ENCODE measurements at places on chromosomes 2 and 18.

DNA sequence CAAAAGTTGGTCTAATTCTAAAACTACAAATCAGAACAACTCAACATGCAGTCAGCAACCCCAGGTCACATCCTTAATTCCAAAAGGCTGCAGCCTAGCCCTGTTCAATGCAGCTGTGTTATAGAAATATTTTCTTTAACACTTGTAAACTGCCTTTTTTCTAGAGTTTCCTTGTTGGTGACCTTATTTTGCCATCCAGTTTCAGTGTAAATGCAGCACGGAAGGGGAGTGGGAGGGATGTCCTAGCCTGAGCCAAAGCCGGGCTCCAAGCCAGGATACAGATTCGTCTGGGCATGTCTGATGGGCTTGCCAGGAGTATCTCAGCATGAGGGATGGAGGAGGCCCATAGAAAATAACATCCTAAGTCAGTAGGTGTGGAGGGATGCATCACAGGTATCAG lies 17.7 kb upstream of the SP3 start:
- DNase-seq, result peak; percentile 28

GRCh38 chr2:75162259-75162658 lies 37.1 kb downstream of the TACR1 start:
- DNase-seq, result no peak

DNA sequence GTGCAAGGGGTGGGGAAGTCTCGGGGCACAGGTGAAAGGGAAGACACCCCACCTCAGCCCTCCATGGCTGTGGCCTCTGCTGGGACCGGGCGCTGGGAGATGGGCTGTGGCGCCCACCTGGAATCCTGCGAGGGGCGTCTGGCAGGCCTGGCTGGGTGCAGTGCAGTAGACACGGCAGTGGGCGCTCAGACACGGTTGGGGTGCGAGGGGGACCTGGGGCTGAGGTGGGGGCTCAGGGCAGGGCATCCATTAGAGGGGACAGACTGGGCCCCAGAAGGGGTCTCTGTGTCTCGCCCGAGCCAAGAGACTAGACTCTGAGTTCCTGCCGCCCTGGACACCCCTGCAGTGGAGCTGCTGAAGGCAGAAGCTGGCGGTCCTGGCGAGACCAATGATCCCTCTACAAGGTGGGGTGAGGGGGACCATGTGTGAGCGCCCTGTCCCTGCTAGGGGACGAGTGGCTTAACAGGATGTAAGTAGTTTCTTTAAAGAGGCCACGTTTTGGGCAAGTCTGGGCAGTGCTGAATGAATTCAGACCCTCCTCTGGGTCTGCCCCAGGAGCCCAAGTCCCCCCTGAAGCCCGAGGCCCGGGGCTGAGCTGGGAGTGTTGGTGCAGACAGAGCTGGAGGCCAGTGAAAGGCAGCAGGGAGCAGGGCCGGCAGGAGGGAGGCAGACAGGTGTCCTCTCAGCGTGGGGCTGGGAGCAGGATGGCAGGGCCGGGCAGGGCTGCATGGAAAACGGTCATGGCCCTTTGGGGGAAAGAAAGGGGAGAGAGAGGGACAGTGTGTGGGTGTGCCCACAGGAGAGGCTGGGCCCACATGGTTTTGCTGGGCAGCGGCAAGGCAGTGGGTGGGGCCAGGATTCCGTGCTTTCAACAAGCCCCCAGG lies 57.2 kb downstream of the HS6ST1 start:
- DNase-seq, result no peak

GRCh38 chr2:110876167-110876999 lies 144.0 kb downstream of the ACOXL start:
- no peak for DNase-seq

DNA sequence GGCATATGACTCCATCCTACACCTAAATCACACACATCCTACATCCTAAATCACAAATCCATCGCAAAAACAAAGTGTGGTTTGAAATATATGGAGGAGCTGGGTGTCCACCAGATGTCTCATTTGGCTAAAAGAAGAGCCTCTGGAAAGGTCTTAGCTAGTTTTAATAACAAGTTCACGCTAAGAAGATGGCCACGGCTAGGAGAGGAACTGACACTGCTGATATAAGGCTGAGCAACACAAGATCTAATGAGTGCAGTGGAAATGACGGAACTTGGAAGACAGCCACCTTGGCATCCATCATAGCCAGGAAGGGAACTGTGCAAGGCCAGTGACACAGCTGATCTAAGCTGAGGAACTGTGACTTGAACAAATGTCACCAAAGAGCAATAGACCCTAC lies 60.0 kb upstream of the AGAP1 start:
- DNase-seq, result peak; percentile 61

- DNase-seq, result no peak
These were observed 58.0 kb downstream of the NEDD4L start for GRCh38 chr18:58102018-58102417.

GRCh38 chr2:17804358-17804757 lies 11.9 kb upstream of the MSGN1 start:
- no peak for DNase-seq

GRCh38 chr2:18829251-18829902 lies 240.0 kb upstream of the NT5C1B start:
- no peak for DNase-seq

GRCh38 chr2:212227755-212228154 lies 310.8 kb downstream of the ERBB4 start:
- DNase-seq, result peak; percentile 88

DNA sequence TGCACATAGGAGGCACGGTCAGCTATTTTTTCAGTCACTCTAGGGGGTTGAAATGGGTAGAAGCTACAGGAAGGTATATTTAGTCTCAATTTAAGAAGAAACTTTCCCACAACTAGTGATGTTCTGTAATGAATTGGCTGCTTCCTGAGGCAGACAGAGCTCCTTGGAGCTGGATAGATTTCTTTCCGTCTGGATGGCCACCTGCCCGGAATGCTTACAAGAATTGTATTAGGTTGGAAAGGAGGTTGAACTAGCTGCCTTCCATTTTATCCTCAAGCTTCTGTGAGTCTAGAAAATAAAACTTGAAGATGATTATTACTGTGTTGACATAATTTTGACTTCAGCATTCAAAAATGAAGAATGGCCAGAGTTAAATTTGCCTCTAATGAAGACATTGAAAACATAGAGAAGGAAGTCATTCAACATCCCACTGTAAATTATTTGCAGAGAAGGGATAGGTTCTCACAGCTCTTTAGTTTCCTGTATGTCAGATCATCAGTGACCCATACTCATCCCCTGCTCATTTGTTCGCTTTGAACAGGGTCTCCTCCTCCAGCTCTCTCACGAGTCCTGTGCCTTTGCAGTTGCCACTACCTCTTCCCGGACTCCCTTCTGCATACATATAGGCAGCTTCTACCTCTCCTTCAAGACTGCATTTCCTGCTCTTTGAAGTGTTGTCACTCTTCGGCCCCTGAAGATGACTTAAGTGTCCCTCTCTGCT lies 88.8 kb downstream of the CRIM1 start:
- no peak for DNase-seq

GRCh38 chr2:74845991-74846390 lies 12.1 kb downstream of the HK2 start:
- no peak for DNase-seq

DNA sequence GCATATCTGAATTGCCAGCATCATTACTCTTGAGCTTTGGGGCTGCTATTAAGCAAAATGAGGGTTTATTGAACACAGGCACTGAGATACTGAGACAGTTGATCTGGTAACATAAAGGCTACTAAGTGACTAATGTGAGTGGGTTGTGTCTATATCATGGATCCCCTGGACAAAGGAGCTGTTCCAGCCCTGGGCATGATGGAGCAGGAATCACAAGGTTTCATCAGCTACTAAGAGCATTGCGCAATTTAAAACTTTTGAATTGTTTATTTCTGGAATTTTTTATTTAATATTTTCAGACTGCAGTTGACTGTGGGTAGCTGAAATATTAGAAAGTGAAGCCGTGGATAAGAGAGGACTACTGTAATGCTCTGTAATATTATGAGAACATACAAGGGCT lies 73.5 kb downstream of the MGAT5 start:
- DNase-seq, result peak; percentile 30

GRCh38 chr2:128798502-128799283 lies 480.0 kb upstream of the HS6ST1 start:
- no peak for DNase-seq

GRCh38 chr18:29154196-29154757 lies 977.3 kb upstream of the CDH2 start:
- DNase-seq, result no peak

DNA sequence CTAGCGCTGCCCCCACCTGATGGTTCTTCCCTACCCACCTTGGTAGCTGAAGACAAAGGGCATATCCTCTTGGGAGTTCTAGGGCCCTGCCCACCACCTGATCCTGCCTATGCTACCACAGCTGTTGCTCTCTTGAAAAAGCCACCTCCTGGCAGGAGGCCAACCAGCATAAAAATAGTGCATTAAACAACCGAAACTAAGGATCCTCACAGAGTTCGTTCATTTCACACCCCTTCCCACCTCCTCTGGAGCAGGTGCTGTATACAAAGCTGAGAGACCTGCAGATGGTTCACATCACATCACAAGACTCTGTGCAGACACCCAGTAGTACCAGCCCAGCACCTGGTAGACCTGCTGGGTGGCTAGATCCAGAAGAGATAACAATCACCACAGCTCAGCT lies 1348.0 kb upstream of the TMEFF2 start:
- DNase-seq, result no peak

GRCh38 chr2:123715467-123715982 lies 309.6 kb upstream of the CNTNAP5 start:
- DNase-seq, result no peak

DNA sequence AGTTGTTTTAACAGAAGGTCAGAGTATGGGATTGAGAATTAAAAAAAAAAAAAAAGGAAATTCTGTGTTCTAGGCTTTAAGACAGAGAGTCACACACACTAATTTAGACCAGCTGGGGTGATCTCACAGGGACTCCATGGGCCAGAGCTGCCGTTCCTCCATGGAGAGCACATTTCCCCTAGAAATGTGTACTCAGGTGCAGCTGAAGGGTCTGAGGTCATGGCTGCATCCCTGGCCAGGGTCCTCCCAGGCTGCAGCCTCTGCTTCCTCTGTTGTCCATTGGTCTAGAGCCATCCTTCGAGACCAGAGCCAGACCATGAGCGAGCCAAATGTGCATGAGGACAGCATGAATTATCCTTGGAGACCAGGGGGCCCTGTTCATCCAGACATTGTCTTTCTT lies 190.1 kb upstream of the TNP1 start:
- no peak for DNase-seq

GRCh38 chr18:9206421-9206820 lies 69.8 kb downstream of the ANKRD12 start:
- DNase-seq, result no peak

GRCh38 chr2:196309691-196310090 lies 138.3 kb upstream of the STK17B start:
- peak; percentile 27 for DNase-seq

GRCh38 chr18:13613591-13614501 lies 112.5 kb downstream of the FAM210A start:
- DNase-seq, result no peak

DNA sequence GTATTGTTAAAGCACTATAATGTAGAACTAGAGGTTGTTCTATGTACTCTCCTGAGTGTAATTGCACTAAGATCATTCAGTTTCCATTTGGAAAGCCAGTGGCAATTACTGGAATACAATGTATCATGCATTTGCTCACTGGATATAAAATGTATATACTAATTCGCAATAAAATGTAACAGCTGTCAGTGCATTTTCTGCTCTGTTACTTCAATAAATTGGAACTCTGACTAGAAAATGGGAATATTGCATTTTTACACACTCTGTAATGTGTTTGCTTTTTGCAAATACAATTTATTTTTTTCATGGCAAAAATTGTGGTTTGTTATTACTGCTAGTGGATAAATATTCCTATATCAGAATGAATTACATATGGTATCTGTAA lies 893.8 kb upstream of the POU3F3 start:
- no peak for DNase-seq

GRCh38 chr2:29920631-29921559 lies 491 bp downstream of the ALK start:
- peak; percentile 7 for DNase-seq

DNA sequence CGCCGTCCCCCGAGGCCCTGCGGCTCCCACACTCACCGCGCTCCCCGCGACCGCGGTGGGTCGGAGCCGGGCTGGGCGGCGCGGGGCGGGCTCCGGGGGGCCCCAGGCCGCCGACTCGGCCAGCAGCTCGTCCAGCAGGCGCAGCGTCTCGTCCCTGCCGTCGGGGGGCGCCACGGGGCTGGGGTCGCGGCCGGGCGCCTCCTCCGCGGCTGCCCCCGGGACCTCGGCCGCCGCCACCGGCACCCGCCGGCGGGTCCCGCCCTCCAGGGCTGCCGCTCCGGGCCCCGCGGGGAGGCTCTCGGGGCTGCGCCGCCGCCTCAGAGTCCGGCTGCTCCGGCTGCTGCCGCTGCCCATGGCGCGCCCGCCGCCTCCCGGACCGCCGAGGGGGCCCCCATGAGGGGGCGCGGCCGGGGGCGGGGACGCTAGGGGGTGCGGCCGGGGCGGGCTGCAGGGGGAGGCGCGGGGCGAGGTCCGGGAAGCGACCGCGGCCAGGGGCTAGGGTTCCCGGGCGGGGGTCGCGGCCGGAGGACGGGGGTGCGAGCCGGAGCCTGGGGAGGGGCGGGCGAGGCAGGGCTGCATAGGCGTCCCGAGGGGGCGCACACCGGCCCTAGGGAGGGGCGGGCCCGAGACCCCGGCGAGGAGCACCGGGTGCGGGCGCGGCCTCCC lies at the start of gene CYS1:
CYS1 (minus strand) TSS at position 542 of the 666 bp plus-strand sequence; CDS start at position 354, 188 bp downstream.
- no peak for DNase-seq

DNA sequence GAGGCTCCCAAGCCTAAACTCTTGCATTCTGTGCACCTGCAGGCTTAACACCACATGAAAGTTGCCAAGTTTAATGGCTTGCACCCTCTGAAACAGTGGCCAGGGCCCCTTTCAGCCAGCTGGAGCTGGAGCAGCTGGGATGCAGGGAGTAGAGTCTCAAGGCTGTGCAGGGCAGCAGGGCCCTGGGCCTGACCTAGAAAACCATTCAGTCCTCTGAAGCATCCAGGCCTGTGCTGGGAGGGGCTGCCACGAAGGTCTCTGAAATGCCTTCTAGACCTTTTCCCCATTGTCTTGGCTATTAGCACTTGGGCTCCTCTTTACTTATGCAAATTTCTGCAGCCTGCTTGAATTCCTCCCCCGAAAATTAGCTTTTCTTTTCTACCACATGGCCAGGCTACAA lies 10.6 kb upstream of the SFT2D3 start:
- DNase-seq, result no peak

GRCh38 chr2:42195559-42195958 lies 26.4 kb downstream of the EML4 start:
- no peak for DNase-seq

GRCh38 chr2:177314722-177315264 lies 50.3 kb upstream of the NFE2L2 start:
- DNase-seq, result no peak

- DNase-seq, result no peak
These were observed 271 bp upstream of the RBM43 start for GRCh38 chr2:151261977-151262291.

DNA sequence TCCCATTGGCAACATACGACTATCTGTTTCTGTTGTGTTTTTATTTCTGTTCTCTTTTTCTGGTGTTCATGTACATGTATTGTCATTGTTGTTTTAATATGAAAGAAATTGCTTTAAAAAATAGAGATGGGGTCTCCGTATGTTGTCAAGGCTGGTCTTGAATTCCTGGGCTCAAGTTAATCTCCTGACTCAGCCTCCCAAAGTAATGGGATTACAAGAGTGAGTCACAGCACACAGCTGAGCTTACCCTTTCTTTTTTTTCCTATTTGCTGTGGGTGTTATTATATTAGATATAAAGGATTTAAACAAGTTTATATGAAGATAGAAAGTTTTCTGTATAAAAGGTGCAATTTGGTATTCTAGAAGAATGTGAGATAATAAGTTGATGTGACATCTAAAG lies 554.6 kb downstream of the DSC3 start:
- no peak for DNase-seq

Data from lung microvascular endothelial cell (primary cell).